ENCODE measurements at places on chromosomes 1 and 21.

DNA sequence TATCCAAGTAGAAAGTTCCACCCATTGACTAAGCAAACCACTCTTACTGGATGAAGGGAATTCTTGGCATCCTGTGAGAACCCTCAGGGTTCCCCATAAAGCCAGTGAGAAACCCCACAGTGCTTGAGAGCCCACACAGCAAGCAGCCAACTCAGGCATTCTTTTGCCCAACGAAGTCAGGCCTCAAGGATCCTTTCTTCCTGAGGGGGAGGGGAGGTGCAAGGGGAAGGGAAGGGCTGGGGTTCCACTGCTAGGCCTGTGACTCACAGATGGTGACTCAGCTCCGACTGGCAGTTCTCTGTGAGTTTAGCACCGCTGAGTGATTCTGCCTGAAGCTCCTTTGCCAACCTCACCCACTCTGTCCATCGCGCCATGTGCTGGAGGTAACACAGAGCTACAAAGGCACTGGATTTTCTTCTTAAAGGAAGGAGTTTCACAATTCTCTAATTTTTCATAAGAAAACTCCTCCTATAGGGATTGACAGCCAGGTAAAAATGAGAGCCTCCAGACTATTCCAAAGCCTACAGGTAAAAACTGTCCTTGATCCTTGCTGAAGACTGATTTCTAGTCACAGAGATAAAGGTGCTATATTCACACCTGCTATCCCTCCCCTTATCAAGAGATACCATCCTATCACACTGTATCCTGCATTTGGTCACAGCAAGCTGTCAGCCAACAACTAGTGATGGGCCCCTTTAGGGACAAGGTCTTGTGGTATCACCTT is 4.8 kb downstream of the ENO1 start:
- peak; percentile 98 for DNase-seq

DNA sequence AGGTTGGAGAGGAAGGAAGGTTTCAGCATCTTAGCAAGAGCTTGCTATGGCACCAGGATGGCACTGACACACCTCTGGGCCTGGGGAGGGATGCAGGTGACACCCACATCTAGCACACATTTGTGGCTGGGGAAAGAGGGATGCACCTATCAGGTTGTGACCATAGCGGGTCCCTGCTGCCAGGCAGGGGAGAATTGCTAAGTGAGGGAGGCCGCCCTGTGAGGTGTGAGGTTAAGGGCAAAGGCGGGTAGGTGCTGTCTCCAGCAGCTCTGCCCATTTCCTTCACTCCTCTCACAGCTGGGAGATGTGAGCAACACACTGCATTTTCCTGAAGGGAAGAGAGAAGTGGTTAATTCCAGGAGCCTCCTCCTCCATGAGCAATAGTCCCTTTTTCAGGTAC is 83.2 kb upstream of the TLR5 start:
- DNase-seq, result no peak

GRCh38 chr21:38679534-38679933 is 126.2 kb upstream of the ETS2 start:
- peak; percentile 80 for DNase-seq

- no peak for DNase-seq
Observed at GRCh38 chr1:198079432-198079951, 77.3 kb upstream of the NEK7 start.

DNA sequence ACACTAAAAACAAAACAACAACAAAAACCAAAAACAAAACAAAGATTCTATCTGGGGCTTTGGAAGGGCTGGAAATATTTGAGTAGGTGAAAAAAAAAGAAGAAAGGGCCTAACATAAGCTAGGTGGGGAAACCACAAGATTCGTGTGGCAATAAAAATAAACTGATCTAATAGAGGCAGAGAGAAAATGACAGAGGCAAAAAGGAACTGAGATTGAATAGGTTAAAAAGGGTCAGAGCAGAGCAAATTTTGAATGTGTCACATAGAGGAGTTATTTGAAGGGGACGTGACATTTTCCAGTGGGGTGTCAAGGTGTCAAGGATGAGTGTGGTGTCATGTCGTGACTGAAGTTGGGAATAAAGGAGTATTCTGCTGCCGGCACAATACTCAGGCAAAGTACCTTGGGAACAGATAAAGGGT is 65.2 kb upstream of the RALGPS2 start:
- no peak for DNase-seq

- no peak for DNase-seq
Observed at GRCh38 chr21:33123374-33124123, 53.6 kb downstream of the OLIG1 start.

DNA sequence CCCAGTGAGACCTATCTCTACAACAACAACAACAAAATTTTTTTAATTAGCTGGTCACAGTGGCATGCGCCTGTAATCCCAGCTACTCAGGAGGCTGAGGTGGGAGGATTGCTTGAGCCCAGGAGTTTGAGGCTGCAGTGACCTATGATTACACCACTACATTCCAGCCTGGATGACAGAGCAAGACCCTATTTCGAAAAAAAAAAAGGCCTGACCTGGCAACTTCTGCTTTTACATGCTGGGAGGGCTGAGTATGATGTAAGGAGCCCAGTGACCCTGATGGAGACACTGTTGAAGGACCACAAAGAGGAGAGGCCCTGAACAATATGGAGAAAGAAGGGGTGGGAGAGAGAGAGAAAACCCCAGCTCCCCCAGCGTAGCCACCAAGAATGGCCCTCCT is 9.2 kb upstream of the VPS26C start:
- no peak for DNase-seq

DNA sequence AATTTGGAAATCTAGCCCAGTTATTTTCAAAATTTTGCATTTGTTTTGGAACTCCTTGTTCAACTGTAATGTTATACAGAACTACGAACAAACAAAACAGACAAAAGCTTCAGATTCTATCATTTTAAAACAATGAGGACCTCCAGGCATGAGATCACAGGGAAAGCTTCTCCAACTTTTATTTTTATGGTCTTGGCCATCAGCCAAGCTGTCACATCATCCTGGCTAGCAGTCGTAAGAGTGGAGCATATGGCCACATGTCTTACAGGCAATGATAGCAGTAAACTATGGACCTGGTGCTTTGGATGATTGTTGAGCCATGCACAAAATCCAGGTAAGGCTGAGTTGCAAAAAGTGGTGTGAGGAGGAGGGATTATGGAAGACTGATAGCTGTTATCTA is 299.6 kb downstream of the LMX1A start:
- DNase-seq, result no peak
